Forelimb muscle (tissue), 1 donor: ENCODE measurements at places on chromosomes 12 and 14. TPM values are rescaled to one million over a fixed set of nuclear protein-coding genes. Genes with fewer than 3 reads are reported as not detected.

IL22 gene
- not detected for polyA plus RNA-seq

TEDC1 gene
- polyA plus RNA-seq: 4.5 TPM

STXBP6 gene
- 15.4 TPM for polyA plus RNA-seq

- no peak for DNase-seq
These were observed 35.7 kb downstream of the PAWR start for GRCh38 chr12:79655036-79655435.

GRCh38 chr12:18731156-18731555, 6.7 kb downstream of the PLCZ1 start:
- DNase-seq: no peak

GRCh38 chr14:31029016-31029970, 3.1 kb upstream of the STRN3 start:
- DNase-seq: no peak

- DNase-seq: no peak
These were observed 12.0 kb upstream of the CRY1 start for GRCh38 chr12:107105410-107105703.

DNA sequence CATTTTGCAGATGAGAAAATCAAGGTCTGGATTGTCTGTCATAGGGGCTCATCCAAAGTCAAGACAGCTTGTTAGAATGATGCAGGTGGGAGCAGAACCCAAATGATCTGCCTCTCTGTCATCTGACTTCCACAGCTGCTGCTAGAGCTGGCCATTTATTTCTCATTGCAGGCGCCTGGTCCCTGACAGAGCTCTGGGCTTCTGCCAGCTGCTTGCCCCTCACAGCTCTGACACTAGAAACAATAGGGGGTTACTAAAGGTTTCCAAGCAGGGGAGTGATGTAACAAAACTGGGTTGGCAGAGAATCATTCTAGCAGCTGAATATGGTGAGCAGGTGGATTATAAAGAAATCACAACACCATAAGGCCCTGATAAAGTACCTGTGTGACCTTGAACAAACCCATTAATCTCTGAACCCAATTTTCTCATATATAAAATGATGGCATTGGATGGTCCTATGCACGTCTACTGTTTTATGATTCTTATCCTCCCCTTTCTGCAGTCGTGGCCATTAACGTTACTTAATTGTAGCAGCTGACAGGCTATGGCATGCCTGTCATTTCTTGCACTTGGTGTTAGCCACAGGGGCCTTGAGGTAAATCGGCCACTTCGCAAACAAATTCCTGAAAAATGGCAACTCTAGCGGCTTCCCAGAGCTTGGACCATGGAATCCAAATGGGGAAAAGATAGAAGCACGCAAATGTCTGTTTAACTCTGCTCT, 134.6 kb downstream of the RMST start:
- no peak for DNase-seq

DNA sequence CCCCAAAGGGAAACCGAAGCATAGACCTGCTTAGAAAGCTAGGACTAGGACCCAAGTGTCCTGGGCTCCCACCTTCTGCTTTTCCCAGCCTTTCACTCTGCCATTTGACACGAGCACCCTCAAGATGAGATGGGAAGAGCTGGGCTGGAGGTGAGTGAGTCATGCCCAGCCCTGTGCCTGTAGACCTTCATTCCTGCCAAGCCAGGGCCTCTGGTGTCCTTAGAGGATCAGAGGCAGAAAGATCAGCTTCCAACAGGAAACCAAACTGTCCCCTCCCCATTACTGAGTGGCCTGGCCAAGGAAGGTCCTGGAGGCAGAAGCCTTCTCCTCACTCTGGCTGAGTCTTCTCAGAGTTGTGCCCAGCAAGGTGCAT, 3.5 kb downstream of the TMEM63C start:
- DNase-seq: no peak

DNA sequence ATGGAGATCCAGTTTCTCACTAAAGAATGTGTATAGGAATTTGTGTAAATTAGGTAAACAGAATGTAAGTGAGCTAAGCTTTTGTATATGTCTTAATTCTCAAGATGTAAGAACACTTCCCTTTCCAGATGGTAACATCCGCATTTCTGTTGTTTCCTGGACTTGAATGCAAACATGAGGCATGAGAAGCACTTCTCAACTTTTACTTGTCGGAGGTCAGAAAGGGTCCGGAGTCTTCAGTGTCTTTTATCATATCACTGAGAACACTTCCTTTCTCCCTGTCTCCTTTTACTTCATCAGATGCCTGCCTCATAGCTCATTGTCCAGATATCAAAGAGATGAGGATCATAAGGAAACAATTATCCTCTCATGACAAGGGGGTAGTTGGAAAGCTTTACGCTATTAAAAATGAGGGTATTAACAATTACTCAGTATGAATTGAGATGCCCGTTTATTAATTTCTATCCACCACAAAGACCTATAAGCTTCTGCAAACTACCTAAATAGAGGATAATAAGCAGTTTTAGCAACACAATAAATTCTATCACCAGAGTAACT, 214.1 kb upstream of the FLRT2 start:
- no peak for DNase-seq

DNA sequence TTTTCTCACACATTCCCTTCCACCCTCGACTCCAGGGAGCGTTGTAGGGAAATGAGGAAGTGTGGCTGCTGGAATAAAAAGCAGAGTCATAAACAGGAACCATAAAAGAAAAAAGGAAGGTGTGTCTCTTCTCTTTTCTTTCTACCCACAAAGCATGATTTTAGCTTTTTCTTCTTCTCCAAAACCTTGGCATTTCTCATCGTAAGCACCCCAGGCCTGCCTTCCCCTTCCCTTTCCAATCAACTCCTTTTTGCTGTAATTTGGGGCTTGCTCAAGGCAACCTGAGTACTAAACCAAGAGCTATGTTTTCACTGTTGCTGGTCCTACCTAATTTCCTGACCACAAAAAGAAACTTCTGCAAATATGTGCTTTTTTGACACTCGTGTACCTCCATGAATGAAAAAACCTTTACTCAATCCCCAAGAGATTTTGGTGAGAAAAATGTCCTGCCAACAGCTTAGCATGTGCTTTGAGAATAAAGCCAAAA, 9.2 kb downstream of the PLBD1 start:
- no peak for DNase-seq
